Astrocyte (in vitro differentiated cells and primary cell): ENCODE measurements at places on chromosomes 11 and 22. TPM values are rescaled to one million over a fixed set of nuclear protein-coding genes. Genes with fewer than 3 reads are reported as not detected.

DNA sequence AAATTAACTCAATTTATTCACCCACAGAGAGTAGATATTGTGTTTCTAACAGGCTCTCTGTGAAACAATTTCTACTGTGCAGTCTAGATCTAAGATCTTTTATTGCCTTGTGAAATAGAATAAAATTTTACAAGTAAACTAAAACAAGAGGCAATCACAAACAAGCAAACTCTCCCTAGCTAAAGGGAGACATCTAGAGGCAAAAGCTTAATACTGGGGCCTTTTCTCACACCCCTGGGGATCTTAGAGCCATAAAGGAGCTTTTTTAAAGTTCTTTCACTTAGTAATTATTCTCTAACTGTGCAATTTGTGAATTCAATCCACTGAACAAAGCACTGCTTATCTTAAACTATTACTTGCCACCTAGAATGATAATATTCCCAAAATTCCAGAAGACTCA lies 19.7 kb downstream of the ALG9 start:
- H3K4me3 ChIP-seq: no peak overlapping the region
- DNase-seq: no peak
- H3K27me3 ChIP-seq: no peaks in the 10 kb centered on the region
- H3K36me3 ChIP-seq: peaks cover 14% of the 10 kb centered on the region

GRCh38 chr11:19725379-19726079 lies 12.9 kb downstream of the NAV2 start:
- no peak overlapping the region for H3K4me3 ChIP-seq
- H3K27ac ChIP-seq: no peak overlapping the region
- peak; percentile 26 for DNase-seq
- H3K4me1 ChIP-seq: peaks cover 16% of the 10 kb centered on the region
- no peaks in the 10 kb centered on the region for H3K36me3 ChIP-seq

GRCh38 chr11:62926680-62927455 lies 5.7 kb upstream of the CHRM1 start:
- no peaks in the 10 kb centered on the region for H3K36me3 ChIP-seq
- no peak for DNase-seq
- H3K4me3 ChIP-seq: peak overlapping the region; percentile 29

SLC17A6 gene
- total RNA-seq: not detected in 2 replicates

DNA sequence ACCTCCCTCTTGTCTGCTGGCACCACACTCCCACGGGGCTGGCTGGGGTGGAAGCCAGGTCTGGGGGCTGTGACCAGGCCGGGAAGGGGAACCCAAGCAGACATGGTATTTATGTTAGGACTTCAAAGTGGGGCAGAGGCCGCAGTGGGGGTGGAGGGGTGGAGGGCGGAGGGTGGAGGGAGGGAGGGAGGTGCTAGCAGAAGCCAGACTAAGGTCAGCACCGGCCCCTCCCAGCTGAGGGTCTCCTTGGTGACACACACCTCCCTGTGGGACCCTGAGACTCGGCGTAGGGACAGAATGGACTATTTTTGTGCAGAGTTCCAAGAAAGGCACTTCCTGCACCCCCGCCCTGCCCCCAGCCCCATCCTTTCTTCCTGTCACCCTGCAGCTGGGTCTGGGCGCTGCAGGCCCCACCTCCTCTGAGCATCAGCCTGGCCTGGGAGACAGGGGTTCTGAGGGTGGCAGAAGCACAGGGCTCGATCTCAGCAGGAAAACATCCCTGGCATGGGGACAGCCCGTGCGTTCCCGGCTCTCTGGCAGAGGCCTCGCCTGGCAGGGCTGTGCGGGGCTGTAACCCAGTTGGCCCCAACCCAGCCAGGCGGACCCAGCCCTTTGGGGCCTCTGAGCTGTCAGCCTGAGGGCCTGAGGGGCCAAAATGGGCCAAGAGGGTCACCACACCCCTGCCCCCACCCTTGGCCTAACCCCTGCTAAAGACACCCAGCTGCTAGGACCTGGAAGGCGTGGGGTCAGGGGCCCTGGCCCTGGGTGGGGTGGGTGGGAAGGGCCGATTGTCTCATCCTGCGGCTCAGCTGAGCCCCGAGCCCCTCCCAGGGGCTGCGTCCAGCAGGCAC lies 9.6 kb upstream of the CD248 start:
- H3K27me3 ChIP-seq: no peaks in the 10 kb centered on the region
- peak overlapping the region; percentile 84 for H3K27ac ChIP-seq
- H3K36me3 ChIP-seq: no peaks in the 10 kb centered on the region

DNA sequence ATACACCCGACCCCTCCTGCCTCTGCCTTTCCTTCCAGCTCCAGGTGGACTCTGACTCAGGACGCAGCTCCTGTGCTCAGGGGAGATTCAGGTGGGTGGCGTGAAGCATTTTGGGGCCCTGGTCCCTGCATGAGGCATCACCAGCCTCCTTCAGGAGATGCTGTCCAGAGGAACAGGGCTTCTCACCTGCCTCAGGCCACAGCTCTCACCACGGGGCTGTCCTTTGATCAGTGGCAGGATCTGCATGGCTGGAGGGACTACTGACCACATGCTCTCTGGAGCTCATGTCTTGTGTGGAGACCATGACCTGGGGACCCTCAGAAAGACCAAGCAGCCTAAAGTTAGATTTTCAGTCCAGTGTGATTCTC lies 58.8 kb downstream of the GGTLC2 start:
- peaks cover 5% of the 10 kb centered on the region for H3K27me3 ChIP-seq
- H3K27ac ChIP-seq: no peak overlapping the region
- no peak overlapping the region for H3K4me3 ChIP-seq
- no peak for DNase-seq
- no peaks in the 10 kb centered on the region for H3K4me1 ChIP-seq
- H3K36me3 ChIP-seq: no peaks in the 10 kb centered on the region

GRCh38 chr11:6248248-6248647 lies 9.4 kb downstream of the CNGA4 start:
- no peak overlapping the region for H3K4me3 ChIP-seq
- peaks cover 2% of the 10 kb centered on the region for H3K27me3 ChIP-seq
- no peak for DNase-seq
- no peaks in the 10 kb centered on the region for H3K36me3 ChIP-seq
- no peaks in the 10 kb centered on the region for H3K4me1 ChIP-seq

GRCh38 chr22:33110562-33111163 lies 52.5 kb upstream of the SYN3 start:
- H3K4me1 ChIP-seq: no peaks in the 10 kb centered on the region
- DNase-seq: no peak
- no peak overlapping the region for H3K4me3 ChIP-seq
- no peaks in the 10 kb centered on the region for H3K36me3 ChIP-seq
- no peak overlapping the region for H3K27ac ChIP-seq
- H3K27me3 ChIP-seq: no peaks in the 10 kb centered on the region

- H3K36me3 ChIP-seq: no peaks in the 10 kb centered on the region
- H3K27ac ChIP-seq: no peak overlapping the region
- peaks cover 5% of the 10 kb centered on the region for H3K27me3 ChIP-seq
These were observed 2.9 kb upstream of the ELF5 start for GRCh38 chr11:34516247-34517040.

DNA sequence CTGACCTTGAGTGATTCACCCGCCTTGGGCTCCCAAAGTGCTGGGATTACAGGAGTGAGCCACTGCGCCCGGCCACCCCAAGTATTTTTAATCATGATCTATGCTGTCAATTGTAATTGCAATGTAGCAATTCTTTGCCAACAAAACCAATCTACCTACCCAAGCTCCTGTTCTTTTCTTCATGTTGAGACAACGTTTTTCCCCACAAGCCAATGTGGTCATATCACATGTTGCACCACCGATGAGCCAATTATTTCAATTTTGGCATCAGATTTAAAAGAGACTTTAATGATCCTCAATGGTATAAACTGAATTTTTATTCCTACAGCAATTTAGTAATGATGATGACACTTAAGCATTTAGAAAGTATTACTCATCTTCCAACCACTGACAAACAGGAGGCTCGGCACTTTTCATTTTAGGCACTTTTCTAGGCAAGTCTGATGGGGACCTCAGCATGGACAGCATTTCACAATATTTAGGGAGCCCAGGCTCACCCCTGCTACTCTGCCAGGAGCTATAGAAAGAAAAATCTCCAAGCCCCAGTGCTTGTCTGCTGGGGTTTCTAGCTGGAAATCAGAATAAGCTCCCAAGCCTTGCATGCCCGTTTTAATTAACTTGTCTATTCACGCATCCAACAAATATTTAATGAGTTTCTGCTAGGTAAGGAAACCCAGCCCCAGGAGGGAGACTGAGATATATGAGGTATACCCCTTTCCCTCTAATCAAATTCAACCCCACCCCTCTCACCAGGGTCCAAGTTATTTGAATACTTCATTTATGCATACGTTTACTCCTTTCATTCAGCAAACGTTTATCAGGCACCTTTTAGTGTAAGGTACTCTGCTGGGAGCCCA lies 291.4 kb downstream of the ST3GAL4 start:
- peak overlapping the region; percentile 87 for H3K27ac ChIP-seq
- H3K27me3 ChIP-seq: no peaks in the 10 kb centered on the region
- peaks cover 25% of the 10 kb centered on the region for H3K4me1 ChIP-seq
- H3K36me3 ChIP-seq: no peaks in the 10 kb centered on the region
- peak overlapping the region; percentile 31 for H3K4me3 ChIP-seq

DNA sequence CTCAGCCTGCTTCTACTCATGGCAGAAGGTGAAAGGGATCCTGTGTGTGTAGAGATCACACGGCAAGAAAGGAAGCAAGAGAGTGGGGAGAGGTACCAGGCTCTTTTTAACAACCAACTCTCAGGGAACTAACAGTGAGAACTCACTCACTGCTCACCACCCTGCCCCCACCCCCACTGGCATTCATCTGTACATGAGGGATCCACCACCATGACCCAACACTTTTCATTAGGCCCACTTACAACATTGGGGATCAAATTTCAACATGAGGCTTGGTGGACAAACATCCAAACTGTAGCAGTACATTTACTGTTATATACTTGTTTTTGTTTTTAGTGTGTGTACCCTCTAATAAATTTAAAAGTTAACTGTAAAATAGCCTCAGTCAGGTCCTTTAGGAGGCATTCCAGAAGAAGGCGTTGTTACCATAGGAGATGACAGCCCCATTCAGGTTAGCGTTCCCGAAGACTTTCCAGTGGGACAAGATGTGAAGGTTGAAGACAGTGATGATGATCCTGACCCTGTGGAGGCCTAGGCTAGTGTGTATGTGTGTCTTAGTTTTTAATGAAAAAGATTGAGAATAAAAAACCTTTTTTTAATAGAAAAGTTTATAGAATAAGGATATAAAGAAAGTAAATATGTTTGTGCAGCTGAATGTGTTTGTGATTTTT lies 11.3 kb downstream of the CUL5 start:
- DNase-seq: no peak
- no peak overlapping the region for H3K4me3 ChIP-seq
- H3K27me3 ChIP-seq: no peaks in the 10 kb centered on the region

CEP126 gene
- total RNA-seq: 2.1 TPM in 2 replicates

DNA sequence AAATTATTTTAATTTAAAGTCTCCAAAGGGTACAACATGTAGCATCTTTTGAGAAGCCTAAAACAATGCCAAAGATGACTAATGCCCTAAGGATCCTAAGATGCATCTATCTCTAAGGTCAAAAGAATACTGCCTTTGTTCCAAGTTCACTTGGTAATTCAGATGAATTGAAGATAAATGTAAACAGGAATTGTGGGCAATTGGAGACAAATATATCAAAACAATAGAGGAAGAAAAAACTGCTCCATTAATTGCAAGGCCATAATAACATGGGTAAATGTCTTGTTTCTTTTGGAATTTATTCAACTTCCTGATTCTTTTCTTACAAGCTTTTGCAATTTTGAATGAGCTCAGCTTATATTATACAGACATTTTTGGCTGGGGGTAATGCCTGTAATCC lies 338.6 kb downstream of the TTC28 start:
- H3K4me3 ChIP-seq: no peak overlapping the region
- no peaks in the 10 kb centered on the region for H3K36me3 ChIP-seq
- peak; percentile 57 for DNase-seq
- no peaks in the 10 kb centered on the region for H3K27me3 ChIP-seq
- no peak overlapping the region for H3K27ac ChIP-seq

DNA sequence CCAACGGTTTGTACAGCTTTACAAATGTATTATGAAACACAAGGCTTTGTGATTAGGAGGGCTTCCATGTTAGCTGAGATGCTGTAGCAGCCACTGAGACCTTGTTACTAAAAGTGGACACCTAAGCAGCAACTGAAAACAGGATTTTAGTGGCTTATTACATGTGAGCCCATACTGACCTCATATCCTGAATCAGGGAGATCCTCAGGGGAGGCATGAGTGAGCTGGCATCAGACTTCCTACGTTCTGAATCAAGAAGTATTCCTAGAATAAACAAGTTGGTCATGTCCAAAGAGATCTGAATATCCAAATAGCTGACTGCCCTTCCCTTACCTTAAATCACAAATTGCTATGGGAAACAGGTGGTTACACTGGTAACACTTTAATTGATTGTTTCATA lies 59.1 kb upstream of the SCUBE2 start:
- no peak overlapping the region for H3K4me3 ChIP-seq
- peak overlapping the region; percentile 45 for H3K27ac ChIP-seq
- peaks cover 43% of the 10 kb centered on the region for H3K36me3 ChIP-seq

DNA sequence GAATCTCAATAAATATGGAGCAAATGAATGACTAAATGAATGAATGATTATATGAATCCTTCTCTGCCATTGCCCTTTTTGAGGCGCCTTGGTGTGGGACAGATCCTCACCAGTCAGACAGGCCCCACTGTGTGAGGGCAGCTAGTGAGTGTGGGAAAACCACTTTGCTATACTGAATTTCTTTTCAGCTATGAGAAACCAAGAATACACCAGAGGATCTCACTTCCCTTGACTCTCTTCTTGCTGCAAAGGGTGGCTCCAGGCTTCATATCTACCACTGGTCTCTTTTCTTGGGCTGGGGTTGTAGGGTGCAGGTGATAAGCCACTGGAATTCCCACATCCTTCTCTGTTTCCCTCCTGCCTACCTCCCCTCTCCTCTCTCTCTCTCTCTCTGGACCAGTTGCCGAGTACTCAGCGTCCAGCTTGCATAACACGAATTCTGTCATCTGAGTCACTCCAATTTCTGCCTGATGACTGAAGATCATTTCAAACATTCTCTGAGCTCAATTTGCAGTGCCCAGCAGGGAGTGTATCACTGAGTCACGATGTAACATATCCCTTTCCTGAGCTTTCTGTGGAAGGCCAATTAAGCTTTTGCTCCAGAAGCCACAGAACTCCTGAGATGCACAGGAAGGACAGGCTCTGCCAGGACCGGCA lies 304.3 kb upstream of the NCAM1 start:
- H3K36me3 ChIP-seq: no peaks in the 10 kb centered on the region
- H3K27me3 ChIP-seq: no peaks in the 10 kb centered on the region
- peak; percentile 84 for DNase-seq
- H3K4me1 ChIP-seq: peaks cover 20% of the 10 kb centered on the region
- no peak overlapping the region for H3K27ac ChIP-seq
- H3K4me3 ChIP-seq: no peak overlapping the region

MUC6 gene
- not detected in 2 replicates for total RNA-seq

ARHGEF12 gene
- total RNA-seq: 78.0 and 83.1 TPM in 2 replicates

NELL1 gene
- total RNA-seq: 0.45 TPM in 1 of 2 replicates, not detected in the other

DNA sequence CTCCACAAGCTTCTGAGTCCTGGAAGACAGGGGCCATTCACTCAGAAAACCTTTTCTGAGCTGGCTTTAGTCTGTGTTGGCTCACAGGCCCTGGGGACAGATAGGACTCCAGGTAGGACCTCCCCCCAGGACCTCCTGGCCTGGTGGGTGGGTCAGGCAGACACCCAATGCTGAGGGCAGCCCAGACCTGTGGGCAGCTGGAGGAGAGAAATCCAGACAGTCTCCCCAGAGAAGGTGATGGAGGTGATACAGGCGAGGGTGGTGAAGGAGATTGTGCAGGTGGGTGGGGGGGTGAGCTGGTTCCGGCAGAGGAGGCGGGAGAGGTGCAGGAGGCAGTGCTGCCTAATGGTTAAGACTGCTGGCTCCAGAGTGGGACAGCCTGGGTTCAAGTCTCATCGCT lies 15.6 kb downstream of the LRRC32 start:
- DNase-seq: no peak
- no peaks in the 10 kb centered on the region for H3K36me3 ChIP-seq
- no peak overlapping the region for H3K4me3 ChIP-seq
- no peak overlapping the region for H3K27ac ChIP-seq
